ENCODE measurements at places on chromosomes 5 and 9. TPM values are rescaled to one million over a fixed set of nuclear protein-coding genes. Genes with fewer than 3 reads are reported as not detected.

Gene ERAP2
- 15.5 TPM for total RNA-seq

Gene DNAH5
- total RNA-seq = 14.8 TPM

Gene PAX5
- 2.7 TPM for total RNA-seq

Gene PCDH1
- 52.8 TPM for total RNA-seq

Gene CD180
- total RNA-seq = 0.75 TPM

Gene BHMT
- total RNA-seq = 144 TPM

Gene TRIM14
- total RNA-seq = 19.9 TPM

Gene MOB3B
- total RNA-seq = 0.79 TPM

Gene RANBP6
- 15.9 TPM for total RNA-seq

Gene SPINK13
- total RNA-seq = not detected

Gene FIBCD1
- not detected for total RNA-seq

Gene KCNV2
- not detected for total RNA-seq

Gene CA9
- total RNA-seq = 0.67 TPM

Gene FLT4
- total RNA-seq = 8.7 TPM

Gene WDR31
- total RNA-seq = 3.2 TPM

Gene RGS7BP
- total RNA-seq = 1.0 TPM

Gene SHROOM1
- 6.1 TPM for total RNA-seq

Gene C5orf47
- 0.08 TPM for total RNA-seq

Gene PRDM9
- not detected for total RNA-seq

Gene SMIM15
- total RNA-seq = 20.1 TPM

Gene TEK
- total RNA-seq = 11.7 TPM

Gene CTSV
- total RNA-seq = 0.17 TPM

Gene PCDHB8
- 0.08 TPM for total RNA-seq

Gene IRX2
- total RNA-seq = not detected

Gene SLC45A2
- total RNA-seq = 1.3 TPM

Gene PLCXD3
- 0.05 TPM for total RNA-seq

Data from liver (tissue), 10 donors.